ENCODE measurements at places on chromosomes 12 and 14. TPM values are rescaled to one million over a fixed set of nuclear protein-coding genes. Genes with fewer than 3 reads are reported as not detected.

Gene RNF212B
- total RNA-seq: not detected

Gene AMN
- total RNA-seq: 0.30 TPM

DNA sequence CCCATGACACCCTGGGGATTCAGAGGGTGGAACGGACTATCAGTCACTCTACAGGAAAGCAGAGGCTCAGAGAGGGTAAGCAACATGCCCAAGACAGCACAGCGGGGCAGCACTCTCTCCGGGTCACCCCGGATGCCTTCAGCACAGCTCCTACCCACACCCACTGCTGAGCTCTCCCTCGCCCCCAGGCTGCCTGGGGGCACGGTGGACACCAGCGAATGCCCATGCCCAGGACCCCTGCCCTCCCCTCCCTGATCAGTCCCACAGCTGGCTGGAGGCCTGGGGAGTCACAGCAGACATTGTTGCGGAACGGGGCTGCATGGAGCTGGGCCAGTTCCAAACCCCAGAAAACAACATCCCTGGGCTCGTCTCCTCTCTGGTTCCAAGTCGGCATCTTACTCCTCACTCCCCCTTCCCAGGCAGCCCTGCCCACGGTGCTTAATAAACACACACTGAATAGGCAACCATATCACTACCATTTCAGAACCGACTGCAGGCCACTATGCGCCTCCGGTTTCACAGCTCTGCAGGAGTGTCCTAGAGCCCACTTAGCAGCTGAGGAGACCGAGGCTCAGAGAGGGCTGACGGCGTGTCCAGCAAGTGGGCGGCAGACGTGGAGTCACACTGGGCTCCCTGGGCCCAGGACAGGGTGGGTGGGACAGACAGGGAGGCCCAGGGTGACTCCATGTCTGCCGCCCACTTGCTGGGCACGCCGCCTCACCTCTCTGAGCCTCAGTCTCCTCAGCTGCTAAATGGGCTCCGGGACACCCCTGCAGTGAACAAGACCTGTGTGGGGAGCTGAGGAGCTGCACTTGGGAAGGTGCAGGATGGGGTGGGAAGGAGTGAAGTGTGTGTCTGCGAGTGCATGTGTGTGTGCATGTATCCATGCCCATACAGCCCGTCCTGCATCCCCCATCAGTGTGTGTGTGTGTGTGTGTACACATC lies 27.0 kb downstream of the CCDC85C start:
- DNase-seq: no peak

DNA sequence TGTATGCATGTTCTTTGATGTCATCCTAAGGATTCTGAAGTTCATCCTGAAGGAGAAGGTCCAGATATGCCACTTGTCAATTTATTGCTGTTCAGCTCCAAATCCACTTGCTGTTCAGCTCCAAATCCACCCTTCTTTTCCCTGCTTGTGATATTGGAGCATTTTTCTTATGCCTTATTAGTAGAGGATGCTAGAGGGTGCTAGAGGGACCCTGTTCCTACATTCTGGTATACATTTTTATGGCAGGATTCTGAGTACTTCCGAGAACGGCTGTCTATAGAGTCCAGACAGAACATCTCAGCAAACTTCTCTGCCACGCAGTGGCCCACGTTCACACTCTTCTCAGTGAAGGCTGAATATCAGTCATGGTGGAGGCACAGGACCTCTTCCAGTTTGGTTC lies 406.7 kb downstream of the NOVA1 start:
- no peak for DNase-seq

GRCh38 chr12:40775661-40776060 lies 83.4 kb downstream of the CNTN1 start:
- no peak for DNase-seq

DNA sequence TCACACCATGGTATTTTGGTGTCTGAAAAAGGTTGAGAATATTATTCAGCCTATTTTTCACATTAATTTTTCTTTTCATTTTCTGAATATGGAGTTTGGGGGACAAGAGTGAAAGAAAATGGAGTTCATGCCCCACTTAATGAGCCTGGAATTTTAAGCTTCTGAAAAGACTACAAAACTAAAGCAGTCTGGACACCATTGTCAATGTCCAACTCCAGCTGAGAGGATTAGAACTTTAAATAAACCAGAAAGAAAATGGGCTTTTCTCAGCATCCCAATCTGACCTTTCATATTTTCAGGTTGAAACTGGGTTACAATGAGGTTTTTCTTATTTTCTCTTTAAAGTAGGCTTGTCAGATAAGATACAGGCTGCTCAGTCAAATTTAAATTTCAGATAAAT lies 207.7 kb downstream of the SLC6A15 start:
- no peak for DNase-seq

DNA sequence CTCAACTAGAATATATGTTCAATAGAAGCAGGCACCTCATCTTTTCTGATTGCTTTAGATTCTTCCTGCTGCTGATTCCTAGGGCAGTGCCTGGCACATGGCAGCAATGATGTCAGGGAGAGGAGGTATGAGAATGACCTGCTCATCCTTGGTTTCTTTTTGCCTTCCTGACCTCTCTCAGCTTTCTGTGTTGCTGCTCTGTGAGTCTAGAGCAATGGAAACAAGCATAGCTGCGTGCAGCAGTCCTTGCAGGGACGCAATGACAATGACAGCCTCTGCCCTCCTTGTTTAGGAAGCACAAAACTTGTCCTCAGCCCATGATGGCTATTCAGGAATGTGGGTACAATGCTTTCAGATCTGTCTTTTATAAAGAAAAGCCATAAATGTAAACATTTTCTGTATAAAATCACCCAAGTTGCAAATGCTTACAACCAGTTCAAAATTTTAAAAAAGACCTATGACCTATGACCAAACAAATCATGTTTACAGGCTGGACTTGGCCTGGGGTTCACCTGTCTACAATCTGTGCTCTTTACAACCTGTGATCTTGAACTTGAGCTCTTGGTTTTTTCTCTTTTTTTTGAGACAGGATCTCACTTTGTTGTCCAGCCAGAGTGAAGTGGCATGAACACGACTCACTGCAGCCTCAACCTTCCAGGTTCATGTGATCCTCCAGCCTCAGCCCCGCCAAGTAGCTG lies 549.4 kb upstream of the ATP2B1 start:
- no peak for DNase-seq

Data from chondrocyte (in vitro differentiated cells).